Activated CD4-positive, alpha-beta memory T cell treated with anti-CD3 and anti-CD28 coated beads, Interleukin-2, amount 10 ng/mL, durations not matched to agents 7 days and 5 days (primary cell): ENCODE measurements at places on chromosomes 1 and 21.

GRCh38 chr1:166852918-166853317 is 13.6 kb downstream of the POGK start:
- DNase-seq, result no peak

DNA sequence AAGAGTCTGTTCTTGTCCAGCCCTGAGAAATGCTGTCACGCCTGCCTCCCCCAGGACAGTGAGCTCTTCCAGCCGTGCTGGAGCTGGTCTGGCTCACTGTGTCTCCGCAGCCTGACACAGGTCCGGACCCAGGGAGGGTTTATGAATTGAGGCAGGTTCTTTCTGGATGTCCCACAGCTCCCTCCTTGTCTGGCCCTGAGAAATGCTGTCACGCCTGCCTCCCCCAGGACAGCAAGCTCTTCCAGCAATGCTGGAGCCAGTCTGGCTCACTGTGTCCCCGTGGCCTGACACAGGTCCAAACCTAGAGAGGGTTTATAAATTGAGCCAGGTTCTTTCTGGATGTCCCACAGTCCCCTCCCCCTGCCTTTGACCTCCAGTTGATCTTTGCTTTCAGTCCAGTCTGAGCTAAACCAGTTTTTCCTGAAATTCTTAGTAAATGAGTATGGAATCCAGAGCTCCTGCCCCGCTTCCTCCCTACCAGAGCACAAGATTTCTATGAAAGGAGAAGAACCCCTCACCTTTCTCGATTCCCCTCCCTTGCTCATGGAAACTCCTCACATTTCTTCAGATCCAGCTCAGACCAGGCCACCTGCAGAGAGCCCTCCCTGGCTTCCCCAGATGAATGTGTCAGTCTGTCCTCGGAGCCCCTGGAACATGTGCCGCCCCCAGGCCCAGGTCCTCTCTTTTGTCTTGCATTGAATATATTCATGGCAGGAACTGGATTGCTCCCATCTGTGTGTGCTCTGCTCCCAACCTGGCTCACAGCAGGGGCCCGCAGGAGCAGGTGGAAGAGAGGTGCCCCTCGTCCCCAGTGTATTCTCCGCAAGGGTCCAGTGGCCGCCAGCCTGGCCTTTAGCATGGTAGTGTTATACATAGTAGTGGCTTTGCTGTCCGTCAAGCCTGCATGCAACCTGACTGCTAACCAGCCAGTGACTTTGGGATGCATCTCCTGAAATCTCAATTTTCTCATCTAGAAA is 116.3 kb downstream of the EPHB2 start:
- no peak for DNase-seq

GRCh38 chr1:209882942-209883340 is 55.1 kb upstream of the SYT14 start:
- DNase-seq, result no peak

DNA sequence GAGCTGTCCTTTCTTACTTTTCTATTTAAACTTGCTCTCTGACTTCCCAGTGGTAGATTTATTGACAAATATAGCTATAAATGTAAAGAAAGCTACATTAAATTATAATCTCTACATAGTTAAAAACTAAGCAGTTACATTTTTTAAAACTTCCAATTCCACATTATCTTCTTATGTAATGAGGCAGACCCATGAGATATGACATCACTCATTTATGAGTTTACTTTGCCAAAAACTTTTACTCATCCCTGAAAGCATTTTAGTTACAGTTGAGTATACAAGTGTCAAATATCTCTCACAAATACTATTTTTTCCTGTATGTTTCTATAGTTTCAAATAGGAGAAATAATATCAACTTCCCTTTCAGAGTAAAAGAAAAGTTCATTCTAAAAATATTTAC is 3.8 kb downstream of the NMNAT2 start:
- no peak for DNase-seq

- no peak for DNase-seq
Observed at GRCh38 chr1:184408580-184408979, 21.8 kb downstream of the C1orf21 start.

DNA sequence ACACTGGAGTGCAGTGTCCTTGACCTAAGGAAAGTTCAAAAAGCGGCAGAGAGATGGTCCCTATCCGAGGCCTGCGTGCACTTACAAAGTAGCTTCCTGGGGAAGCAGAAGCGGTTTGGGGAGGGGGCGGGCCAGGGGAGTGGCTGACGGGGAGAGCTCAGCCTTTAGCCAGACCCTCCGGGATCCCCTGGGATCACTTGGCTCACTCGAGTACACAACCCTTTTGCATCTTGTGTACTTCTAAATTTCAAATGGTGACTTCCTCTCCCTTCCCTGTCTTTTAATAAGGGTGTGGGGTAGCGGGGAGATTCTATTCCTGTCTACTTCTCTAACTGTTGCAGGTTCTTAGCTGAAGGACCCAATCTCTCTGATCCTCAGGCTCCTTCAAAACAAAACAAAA is 18.1 kb upstream of the SNX27 start:
- DNase-seq, result no peak

- DNase-seq, result no peak
Observed at GRCh38 chr1:170664093-170664827, at the start of gene PRRX1. Gene PRRX1, plus strand, starts transcription at chr1:170664131. Its CDS starts 88 bp downstream, at chr1:170664219.

GRCh38 chr1:66013371-66013770 is 220.7 kb downstream of the PDE4B start:
- DNase-seq, result no peak

GRCh38 chr1:42364542-42364941 is 16.1 kb upstream of the RIMKLA start:
- no peak for DNase-seq

DNA sequence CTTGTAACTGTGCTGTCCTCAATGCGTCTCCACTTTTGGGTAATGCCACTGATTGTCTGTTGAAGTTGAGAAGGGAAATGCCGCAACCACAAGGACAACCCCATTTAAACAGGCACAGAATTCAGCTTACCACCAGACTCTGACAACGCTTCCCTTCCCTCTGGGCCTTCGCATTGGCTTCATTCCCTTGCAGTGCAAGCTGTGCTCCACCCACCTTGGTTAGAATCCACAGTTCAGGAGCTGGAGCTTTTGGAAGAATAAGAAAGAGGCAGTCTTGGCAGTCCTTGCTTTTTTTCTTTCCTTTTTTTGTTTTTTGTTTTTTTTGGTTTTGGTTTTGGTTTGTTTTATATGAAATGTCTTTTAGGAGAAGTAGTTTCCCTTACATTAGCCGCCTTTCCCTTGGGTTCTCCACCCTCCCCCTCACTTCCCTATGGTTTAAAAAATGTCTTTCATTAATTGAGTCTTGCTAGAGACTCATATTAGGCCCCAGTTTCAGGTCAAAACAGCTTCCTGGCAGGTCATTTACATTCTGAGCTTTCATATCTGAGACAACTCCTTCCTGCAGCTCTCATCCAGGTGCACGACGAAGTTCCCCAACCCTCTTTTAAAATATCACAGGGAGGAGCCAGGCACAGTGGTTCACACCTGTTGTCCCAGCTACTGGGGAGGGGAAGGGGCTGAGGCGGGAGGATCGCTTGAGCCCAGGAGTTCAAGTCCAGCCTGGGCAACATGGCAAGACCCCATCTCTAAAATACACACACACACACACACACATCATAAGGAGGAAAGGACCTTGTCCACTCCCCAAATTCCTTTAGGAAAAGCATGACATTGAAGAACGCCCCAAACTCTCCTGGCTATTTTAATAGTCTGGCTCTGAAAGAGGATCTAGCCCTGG is 20.7 kb upstream of the LAX1 start:
- peak; percentile 38 for DNase-seq

DNA sequence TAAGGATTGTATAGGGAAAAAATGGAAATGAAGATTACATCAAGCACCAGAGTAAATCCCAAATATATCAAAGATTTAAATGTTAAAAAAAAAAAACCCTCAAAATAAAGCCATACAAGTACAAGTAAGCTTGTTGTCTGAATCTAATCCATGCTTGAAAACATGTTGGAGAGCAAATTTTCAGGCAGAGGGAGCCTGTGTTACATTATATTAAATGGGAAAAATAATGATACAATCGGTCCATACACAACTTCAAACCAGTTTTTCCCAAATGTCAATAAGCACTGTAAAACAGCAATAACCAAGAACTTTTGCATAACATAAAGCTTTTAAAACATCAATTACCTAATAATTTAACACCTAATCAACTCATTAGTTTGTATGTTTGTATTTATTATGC is 949.4 kb upstream of the ADGRL4 start:
- no peak for DNase-seq

GRCh38 chr1:203381151-203381751 is 30.3 kb upstream of the FMOD start:
- no peak for DNase-seq

DNA sequence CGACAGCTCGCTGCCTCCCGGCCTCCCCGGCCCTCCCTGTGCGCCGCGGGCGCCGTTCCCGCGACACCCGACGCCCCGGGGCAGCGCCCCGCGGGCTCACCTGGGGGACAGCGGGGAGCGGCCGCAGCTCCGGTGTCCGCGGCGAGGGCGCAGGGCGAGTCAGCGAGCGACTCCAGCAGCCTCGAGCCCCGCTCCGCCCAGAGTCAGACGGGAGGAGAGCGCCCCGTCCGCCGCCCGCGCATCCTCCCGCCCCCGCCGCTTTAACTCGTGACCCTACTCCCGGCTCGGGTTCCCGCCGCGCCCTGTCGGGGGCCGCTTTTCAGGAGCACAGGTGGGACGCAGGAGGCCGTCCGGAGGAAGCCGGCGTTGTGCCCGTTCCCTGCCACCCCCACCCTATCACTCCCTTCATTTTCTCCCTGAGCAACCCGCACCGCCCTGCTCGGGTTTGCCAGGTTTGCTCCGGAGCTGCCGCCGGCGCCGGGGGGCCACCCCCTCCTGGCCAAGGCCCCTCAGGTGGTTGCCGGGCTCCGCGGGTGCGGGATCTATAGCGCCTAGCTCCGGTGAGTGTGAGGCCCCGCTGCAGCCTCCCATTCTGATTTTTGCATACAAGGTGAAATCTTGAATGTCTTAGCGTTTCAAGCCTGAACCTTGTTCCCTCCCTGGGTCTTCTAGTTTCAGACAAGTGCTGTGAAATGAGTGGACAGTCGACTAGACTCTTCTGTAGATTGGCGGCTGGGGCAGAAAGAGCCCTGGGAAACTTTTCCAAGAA is at the start of gene MCOLN3:
TSS of gene MCOLN3 (minus strand) at position 205 of the 769 bp plus-strand sequence. CDS start 3,140 bp downstream, outside the sequence.
- DNase-seq, result peak; percentile 54

- no peak for DNase-seq
Observed at GRCh38 chr1:44707959-44708831, 22.8 kb downstream of the RNU5D-1 start.

- DNase-seq, result no peak
Observed at GRCh38 chr1:173453982-173454381, 23.2 kb upstream of the PRDX6 start.

- no peak for DNase-seq
Observed at GRCh38 chr1:23614032-23614660, 54.8 kb upstream of the ID3 start.

DNA sequence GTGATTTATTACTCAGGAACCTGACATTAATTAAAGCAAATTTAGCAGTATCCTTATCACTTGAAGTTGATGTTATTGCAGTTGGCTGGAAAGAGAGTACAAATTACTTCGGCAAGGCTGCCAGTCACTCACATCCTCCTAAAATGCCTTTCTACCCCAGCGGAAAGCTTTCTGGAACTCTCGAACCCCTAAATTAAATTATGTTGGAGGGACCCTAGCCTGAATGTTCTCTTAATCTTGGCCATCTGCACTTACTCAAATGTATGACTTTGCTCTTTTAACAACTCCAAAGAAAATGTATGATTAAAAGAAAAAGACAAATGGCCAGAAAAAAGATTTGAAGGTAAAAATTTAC is 242.6 kb upstream of the USP25 start:
- DNase-seq, result no peak

GRCh38 chr1:11026052-11026451 is 13.6 kb downstream of the TARDBP start:
- DNase-seq, result no peak

DNA sequence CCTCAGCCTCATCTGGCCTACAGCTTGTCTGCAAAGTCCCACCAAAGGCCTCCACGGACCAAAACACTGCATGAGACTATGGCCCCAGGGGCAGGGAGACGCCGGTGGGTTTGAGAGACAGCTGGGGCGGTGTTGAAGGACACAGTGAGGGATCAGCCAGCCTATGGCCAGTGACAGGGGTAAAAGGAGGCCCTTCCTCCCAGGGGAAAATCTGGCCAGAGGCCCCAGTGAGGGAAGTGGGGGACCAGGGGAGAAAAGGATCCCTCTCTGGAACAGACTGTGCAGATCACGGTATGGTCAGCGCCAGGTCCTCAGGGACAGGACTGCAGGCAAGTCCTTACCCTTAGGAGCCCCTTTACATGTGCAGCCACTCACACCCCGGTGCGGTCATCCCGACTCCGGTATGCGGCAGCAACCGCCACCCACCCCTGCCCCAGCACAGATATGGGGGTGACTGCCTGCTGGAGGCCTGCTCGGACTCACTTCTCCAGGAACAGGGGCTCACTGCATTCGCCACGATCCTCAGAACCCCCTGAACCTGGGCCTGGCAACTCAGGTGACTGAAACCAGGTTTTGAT is 1.3 kb downstream of the CERS2 start:
- DNase-seq, result peak; percentile 33

GRCh38 chr1:228346731-228347130 is 59.9 kb downstream of the TRIM11 start:
- no peak for DNase-seq

DNA sequence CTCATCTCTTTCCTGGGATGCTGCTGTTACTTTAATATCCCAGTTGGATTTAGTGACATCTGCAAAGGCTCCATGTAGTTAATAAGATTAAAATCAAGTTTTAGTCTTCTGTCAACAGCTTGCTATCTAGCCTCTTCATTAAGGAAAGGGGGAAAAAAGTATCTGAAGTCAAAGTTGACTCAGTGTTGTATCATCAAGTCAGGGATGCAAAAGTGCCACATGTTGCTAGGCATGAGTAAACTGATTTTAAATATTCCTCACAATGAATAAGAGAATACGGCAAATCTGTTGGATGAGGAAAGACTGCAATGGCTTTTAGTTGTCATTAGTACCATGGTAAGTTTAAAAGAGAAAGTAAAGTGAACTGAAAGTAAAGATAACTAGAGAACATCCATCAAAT is 383.2 kb upstream of the ZRANB2 start:
- no peak for DNase-seq

- DNase-seq, result no peak
Observed at GRCh38 chr1:89190017-89190416, 8.7 kb downstream of the GBP4 start.

- DNase-seq, result peak; percentile 66
Observed at GRCh38 chr1:84996846-84997666, at the start of gene MCOLN2. Gene MCOLN2, minus strand, starts transcription at chr1:84997113. Its CDS starts 241 bp downstream, at chr1:84996872.

DNA sequence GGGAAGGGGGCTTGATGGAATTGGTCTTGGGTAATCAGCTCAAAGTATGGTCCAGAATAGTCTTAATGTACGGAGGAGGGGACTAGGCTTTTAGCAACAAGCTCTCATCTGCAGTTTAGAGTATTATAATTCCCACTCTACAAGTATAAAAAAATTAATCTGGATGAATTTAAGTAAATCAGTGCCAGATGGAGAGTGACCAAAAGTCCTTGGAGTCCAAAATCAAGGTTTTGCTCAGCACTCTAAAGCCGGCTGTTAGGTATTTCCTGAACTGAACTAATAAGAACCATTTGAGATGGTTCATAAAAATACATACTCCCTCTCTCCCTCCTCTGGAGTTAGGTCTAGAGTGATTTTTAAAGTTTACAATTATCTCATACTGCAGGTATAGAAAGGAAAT is 23.7 kb downstream of the GLUL start:
- no peak for DNase-seq
